ENCODE measurements at places on chromosomes 3 and 15.

DNA sequence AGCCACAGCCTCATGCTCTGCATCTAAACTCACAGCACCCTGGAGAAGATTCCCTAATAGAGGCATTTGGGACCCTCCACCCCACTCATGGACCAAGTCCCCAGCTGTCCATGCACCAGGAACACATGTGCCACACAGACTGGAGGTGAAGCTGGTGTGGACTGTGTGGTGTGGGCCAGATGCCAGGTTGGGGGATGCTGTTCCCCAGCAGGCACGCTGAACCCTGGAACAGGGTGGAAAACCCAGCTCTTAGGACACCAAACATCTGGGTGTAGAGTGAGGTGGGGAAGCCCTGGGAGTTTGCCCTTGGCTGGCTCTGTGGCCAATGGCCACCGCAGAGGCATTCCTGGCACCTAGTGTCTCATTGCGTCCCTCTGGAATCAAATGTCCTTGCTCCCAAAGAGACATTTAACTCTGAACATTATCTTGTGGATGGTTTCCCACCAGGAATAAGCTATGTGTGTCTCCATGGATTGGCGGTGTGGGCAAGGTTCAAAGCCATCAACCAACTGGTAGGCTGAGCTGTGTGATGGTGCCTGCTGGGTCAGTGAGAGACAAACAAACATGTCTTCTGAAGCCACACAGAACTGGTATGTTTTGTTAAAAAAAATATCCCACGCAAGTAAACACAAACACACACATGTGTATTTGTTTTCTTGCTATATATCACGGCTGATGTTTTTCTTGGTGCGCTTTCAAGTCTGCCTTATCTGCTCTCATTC lies 65.0 kb downstream of the EXOG start:
- DNase-seq: no peak

DNA sequence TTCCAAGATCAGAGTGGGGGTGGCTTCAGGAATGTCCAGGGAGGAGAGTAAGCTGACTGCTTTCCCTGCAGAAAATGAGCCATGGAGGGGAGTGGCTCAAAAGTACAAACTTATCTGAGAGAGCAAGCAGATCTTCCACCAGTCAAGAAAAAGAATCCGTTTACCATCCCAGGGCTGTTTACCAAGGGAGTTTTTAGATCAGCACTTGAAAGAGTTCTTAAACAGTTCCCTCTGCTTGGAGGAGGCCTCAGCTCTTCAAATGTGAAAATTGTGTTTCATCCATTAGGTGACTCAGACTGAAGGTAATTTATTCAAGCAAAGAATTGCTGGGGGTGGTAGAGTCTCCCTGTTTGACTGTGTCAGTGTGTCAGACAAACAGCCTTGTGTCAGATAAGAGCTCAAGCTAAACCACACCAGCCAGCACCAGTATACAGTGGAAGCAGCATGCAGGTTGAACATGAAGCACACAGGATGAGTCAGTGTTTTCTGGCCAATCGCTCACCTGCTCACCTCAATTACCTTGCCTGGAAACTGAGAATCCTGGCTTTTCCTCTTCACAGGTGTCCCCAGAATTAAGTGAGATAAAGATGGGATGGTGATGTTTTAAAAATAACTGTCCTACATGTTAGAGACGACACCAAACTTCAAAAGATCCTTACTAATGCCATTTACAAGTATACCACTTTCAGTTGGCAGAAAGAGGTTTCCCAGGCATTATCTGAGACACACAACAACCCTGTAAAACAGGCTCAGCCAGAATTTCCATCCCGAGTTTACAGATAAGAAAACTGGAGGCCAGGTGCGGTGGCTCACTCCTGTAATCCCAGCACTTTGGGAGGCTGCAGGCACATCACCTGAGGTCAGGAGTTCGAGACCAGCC lies 21.7 kb downstream of the SH3BP5 start:
- DNase-seq: no peak

DNA sequence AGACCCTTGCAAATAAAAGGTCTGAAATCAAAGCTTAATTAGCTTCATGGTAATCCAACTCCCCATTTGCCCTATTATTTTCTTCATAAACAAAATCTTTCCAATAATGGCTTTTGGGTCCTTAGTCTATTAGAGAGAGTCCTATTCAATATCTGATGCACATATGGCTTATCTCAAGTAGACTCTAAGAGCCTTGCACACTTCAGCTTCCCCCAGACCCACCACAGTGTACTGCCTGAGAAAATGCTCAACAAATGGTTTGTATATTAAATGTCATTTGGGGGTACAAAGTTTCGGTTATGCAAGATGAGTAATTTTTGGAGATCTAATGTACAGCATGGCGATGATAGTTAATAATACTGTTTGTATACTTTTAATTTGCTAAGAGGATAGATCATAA lies 28.9 kb downstream of the FSTL1 start:
- no peak for DNase-seq

DNA sequence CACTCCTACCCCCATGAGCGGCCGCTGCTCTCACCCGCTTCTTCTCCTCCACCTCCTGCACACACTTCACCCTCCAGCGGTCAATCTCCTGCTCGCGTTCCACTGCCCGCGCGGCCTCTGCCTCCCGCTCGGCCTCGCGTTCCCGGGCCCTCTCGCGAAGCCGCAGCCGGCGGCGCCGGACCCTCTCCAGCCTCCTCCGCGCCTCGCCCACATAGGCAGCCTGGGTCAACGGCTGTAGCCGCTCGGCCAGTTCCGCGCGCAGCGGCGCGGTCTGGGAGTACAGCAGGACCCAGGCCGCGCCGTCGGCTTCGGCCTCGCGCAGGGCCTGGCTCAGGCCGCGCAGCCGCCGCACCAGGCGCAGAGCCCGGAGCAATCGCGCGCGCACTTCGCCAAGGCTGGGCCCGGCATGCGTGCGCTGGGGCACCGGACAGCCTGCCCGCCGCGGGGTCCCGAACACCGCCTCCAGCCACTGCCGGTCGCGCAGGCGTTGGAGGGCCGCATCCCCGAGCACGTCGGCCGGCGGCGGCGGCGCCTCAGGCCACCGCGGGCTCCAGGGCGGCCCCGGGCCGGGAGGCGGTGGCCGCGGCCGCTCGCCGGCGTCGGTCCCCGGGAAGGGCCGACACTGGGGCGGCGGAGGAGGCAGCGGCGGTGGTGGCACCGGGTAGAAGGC lies 595 bp downstream of the PDCD7 start:
- no peak for DNase-seq

DNA sequence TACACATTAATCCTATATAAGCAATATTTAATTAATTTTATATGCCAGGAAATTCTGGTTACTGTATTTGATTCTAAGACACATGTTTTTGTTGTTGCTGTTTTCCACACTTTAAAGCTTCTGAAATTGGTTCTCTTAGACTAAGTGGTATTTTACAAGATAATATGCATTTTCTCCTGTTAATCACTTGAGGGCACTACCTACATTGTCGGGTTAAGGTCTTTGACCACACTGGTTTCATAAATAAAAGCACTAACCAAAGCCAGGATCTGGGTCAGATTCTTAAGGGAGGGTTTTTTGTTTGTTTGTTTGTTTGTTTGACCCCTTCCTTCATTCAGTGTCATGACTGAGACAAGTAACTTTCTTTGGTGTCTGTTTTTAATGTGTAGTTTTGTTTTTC lies 590.2 kb downstream of the RBMS3 start:
- DNase-seq: no peak

GRCh38 chr3:137944593-137944992 lies 65.4 kb upstream of the CLDN18 start:
- DNase-seq: no peak

GRCh38 chr3:56979791-56980190 lies 80.7 kb upstream of the SPATA12 start:
- no peak for DNase-seq

GRCh38 chr15:98865397-98866339 lies 141.9 kb downstream of the PGPEP1L start:
- DNase-seq: peak; percentile 27

DNA sequence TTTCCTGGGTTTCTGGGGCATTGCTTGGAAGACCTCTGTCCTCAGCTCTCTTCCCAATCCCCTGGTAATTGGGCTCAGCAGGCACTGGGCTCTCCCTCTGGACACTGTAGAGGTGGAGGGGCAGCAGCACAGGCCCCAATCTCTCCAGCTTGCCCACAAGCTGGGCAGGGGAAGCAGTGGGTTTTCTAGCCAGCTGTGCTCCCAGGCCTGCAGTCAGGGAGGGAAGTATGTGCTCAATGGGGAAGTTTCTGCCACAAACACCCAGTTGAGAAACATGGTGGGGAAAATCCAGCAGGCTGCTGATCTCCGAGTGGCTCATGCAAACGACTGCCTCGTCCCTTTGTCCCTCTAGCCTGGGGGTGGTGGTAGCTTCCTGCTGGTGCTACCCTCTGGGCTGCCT lies 12.8 kb upstream of the RFT1 start:
- DNase-seq: no peak

GRCh38 chr15:63915873-63916771 lies 82.4 kb upstream of the HERC1 start:
- no peak for DNase-seq

DNA sequence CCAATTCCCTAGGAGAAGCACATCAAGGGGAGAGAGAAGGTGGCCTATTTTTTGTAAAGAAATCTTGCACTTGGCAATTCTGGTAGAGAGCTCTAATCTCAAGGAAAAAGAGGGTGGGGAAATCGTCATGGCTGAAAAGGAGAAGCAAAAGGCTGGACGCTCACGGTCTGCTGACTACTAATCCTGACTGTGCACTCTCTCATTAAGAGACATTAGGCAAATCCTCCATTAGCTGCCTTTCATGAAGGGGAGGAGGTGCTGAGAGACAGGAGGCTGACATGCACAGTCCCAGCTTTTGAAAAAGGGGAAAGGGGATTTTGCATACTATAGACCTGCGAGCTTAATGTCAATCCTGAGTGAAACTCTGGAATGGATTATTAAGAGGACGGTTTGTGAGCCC lies 170.0 kb downstream of the NR2F2 start:
- DNase-seq: no peak

GRCh38 chr3:62249484-62249776 lies 123.9 kb downstream of the FEZF2 start:
- no peak for DNase-seq

DNA sequence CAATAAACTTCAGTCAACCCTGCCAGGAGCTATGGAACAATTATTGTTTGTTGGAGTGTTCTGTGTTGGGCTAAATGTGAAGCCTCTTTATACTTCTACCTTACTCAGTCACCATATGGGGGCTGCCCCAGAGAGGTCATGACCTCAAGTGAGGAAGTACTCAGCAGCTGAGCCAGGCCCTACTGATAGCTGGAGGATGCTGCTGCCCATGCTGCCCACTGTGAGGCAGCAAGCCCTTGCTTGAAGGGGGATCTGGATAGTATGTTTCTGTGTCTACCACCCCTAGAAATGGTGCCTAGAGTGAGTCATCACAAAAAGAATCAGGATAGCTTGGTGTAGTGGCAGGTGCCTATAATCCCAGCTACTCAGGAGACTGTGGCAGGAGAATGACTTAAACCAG lies 4.5 kb upstream of the RPL24 start:
- no peak for DNase-seq

- no peak for DNase-seq
Observed at GRCh38 chr15:39556461-39556860, 24.4 kb upstream of the THBS1 start.

GRCh38 chr3:71330505-71330904 lies 253.0 kb downstream of the FOXP1 start:
- DNase-seq: no peak

GRCh38 chr3:76040946-76041345 lies 255.6 kb upstream of the ZNF717 start:
- no peak for DNase-seq

DNA sequence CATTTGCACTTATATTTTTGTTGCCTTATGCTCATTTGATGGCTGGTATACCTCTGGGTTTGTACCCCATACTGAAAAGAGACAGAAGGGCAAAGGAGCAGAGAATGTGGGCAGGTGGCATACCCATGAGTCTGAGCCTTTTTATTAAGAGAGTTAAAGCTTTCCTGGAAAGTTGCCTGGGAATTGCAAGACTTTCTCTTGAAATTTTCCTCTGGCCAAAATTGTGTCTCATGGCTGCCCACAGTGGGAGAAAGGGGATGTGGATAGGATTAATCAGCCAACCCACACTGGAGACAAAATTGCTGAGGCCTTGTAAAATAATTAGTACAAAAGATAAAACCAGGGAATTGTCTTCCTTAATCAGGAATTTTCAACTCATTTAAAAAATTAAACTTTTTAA lies 8.2 kb upstream of the NMD3 start:
- DNase-seq: no peak

DNA sequence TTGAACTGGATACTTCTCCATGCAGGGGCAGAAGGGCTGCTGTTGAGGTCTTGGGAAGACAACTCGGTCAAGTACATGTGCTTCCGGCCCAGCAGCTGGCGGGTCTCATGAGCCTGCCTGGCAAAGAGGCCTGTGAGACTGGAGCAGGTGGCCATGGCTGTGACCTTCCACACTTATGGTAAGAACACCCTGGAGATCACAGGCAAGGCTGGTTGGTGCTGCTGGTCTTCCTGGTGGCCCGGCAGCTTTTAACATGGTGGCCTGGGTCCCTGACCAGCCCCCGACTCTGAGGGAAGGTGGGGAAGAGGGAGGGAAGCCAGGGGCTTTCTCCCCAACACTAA lies 15.4 kb downstream of the CHRD start:
- no peak for DNase-seq

GRCh38 chr15:41661078-41661517 lies 893 bp downstream of the MGA start:
- no peak for DNase-seq

DNA sequence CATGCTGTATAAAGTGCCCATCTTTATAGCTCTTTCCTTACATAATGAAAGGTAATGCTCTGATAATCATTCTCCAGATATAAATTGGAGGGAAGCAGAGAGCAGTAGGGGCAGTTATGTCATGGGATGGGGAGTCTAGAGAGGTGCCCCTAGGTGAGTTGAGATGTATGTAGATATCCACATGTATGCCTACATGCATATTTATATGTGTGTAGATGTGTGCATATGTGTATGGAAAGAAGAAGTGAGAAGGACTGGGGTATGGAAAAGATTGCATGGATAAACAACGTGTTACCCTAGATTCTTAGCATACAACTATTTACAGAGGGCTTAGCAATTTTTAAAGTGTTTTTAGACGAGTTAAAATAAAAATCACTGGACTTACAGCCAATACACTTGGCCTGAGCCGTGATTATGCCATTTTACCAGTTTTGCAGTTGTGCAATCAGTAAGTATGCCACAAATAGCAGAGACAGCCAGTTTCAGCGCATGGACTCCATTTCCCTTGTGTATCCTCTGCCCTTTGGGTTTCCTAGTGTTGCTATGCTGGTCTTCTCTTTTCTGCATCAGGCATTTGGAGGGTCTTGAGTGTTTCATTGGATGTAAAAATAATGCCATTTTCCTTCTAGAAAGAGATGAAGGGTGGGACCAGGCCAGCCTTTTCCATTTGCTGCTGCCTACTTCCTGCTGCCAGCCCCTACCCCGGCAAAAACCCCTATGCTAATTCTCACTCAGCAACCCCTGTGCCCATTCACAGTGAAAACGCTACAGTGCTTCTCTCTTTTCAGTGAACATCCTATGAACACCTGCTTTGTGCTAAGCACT lies 199.4 kb upstream of the NR2E3 start:
- DNase-seq: no peak
